Vagina (tissue), 2 donors: ENCODE measurements at places on chromosomes 4 and X.
A peak's percentile ranks its signal among the peaks of the same experiment; 100 is the strongest.

DNA sequence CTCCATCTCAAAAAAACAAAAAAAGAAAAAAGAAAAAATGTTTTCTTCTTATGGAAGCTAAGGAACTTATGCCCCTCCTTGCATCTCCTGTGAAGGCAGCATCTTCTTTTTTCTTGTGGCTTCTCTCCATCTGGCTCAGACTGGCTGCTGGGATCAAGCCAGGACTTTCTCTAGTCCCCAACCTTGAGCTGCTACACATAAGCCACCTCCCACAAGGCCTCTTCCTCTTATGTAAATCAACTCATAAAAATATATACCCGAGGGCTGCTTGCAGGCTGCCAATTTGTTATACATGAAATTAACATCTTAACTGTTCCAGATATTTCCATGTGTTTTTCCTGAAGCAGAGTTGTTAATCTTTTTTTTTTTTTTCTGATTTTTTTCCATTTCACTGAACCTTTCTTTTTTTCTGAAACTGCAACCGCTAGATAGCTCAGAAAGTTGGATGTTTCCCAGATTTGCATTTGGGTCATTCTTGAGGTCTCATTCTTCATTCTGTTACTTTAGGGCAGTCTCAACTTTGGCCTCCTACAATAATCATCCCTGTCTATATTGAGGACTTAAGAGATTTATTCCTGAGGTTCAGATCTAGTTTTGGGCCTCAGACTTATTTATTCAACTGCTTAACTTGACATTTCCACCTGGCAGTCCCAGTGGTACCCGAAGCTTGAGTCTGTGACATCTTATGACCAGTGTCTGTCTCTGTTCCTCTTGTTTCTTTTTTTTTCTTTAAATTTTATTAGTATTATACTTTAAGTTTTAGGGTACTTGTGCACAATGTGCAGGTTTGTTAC lies 10.3 kb downstream of the SNX25 start:
- no peak for DNase-seq

DNA sequence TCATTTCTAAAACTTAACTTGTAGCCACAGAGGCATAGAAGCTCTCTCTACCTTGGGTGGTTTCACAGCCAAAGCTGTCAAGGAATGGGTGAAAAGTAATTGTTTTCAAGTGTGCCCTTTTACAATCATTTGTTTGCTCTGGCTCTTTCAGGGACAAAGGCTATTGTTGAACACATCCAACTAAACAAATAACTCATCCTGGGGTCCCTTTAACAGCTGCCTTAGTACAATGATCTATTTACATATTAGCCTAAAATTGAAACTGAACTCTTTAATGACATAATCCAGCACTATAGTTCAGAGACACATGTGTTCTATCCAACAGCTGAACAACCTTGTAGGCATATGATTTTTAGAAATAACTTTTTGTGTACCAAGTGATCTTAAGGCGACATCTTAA lies 3.7 kb downstream of the HHIP start:
- no peak for DNase-seq

GRCh38 chr4:2837110-2837903 lies 6.3 kb upstream of the ADD1 start:
- peak; percentile 70 for DNase-seq

DNA sequence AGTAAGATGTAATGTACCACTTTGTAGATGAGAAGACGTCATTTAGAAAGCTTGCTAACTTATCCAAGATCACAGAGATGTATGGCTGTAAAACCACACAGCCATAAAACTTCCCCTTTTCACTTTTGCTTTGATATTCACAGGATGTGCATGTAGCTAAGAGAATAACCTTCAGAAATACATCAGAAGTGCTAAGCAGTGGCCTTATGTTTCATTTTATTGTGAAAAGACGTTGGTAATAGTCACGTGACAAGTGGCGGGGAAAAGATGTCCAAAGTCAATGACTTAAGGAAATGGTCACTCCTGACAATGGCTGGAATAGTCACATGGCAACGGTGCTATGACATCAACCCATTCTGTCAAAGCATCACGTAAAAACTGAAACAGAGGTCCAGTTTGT lies 12.9 kb upstream of the WDR17 start:
- no peak for DNase-seq

DNA sequence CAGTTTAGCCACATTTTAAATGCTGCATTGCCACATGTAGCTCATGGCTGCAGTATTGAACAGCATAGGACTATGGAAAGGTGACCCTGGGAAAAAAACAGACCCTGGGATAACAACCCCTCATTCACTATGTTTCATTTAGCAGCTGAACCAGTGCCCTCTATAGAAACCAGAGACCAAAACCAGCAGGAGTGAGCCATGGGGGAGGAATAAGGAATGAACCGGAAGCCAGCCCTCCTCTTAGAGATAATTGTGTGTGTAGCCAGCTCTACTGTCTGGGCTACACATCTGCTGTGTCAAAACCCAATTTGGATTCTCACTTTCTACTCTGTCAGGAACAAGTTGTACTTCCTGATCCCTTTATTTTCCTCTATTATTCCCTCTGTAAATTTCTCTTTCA lies 158.5 kb upstream of the S100G start:
- DNase-seq, result no peak

GRCh38 chr4:1611501-1611870 lies 72.6 kb downstream of the FAM53A start:
- DNase-seq, result no peak

DNA sequence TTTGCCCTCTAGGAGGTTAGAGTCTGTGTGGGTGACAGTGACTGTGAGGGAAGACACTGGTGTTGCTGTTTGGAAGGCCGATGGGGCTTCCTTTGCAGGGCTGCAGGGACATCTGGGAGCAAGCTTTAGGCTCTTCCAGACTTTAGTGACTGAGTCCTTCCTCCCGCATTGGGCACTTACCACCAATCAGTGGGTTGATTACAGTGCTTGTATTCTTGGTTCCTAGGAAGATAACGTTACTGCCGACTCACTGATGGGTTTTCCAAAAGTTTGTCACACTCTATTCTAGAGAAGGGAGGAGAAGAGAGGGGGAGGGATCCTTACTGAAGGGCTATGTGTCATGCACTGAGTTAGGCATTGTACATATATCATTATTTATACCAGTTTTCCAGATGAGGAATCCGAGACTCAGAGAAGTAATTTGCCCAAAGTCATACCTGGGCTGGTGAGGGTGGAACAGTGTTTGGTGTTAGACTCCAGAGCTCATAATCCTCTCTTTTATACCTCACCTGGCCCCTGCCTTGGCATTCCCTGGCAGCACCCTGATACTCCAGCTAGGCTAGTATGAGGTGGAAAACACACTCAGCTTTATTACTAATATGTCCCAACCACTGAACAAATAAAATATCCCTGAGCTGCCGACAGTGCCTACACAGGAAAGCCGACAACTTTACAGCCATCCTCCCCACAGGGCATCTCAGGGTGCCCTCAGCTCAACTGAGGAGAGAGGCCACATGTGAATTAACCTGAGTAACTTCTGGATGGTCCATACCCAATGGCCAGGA lies 3.8 kb downstream of the CHST7 start:
- no peak for DNase-seq

DNA sequence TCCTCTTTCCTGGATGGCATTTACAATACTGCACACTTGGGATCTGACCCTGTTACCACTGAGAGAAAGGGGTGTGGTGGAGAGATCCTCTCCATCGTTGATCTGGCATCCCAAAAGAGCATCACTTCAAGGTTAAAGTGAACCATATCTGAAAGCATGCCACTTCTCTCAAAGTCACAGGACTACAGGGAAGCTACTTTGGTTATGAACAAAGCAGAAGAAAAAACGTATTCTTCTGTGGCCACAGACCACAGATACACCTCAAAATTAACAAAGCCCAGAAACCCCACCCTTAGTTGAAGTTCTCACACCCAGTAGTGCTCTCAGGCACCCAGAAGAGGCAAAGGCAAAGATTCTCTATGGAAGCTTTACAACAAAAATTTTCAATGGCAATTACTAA lies 108.3 kb downstream of the JADE1 start:
- no peak for DNase-seq

DNA sequence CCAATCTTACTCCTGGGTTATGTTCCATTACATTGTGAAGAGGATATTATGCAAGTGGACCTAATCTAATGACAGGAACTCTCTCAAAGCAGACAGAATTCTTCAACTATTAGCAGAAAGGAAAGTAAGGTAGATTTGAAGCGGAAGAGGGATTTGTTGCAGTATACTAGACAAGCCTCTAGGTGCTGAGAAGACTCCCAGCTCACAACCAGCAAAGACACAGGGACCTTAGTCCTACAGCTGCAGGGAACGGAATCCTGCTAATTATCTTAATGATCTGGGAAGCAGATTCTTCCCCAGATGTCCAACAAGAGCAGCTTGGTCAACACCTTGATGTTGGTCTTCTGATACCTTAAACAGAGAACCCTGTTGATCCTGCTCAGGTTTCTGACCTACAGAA lies 73.6 kb downstream of the STK32B start:
- no peak for DNase-seq

DNA sequence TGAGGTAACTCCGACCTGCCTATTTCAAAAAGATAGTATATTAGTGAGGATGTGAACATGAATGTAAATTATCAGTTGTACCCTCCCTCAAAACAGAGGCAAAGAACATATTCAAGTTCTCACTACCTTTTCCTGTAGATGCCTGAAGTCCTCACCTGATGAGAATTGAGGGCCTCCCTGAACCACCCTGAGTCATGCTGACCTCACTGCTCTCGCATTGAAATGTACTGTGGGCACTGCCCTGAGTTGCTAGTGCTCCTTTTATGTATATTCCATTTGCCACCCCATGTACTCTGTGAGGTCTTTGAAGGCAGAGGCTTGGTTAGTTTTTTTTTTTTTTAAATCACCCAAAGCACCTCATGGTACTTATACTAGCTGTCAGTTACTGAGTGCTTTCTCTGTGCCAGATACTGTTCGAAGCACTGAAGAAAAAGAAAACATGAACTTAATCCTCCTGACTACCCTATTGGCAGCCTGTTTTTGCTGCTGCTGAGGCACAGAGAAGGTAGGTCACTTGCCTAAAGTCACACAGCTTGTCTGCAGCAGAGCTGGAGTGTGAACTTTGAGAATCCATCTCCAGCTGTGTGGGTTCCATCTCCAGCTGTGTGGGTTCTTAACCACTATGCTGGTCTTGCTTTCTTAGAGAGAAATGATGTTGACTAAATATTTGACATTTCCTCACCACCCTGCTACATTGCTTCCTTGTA lies 253.1 kb upstream of the GPC4 start:
- no peak for DNase-seq

GRCh38 chrX:111823128-111823527 lies 52.9 kb upstream of the TRPC5OS start:
- no peak for DNase-seq

GRCh38 chr4:100508691-100509090 lies 9.1 kb downstream of the EMCN start:
- DNase-seq, result no peak

DNA sequence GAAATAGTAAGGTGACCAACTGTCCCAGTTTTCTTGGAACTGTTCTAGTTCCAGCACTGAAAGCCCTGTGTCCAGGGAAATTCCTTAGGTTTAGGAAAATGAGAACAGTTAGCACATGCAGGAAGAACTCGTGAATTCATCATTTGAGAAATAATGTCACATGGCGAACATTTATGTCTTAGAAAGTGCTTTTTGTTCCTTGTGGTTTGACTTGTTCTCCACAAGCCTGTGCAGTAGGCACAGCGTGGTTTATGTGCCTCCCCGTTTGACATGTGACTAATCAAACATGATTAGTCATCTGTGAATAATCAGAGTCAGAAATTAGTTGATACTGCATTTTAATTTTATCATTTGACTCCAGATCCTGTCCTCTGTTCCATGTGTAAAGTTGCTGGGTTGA lies 556.0 kb upstream of the CPEB2 start:
- DNase-seq, result no peak

GRCh38 chr4:47814618-47815295 lies 23.1 kb downstream of the CORIN start:
- no peak for DNase-seq

DNA sequence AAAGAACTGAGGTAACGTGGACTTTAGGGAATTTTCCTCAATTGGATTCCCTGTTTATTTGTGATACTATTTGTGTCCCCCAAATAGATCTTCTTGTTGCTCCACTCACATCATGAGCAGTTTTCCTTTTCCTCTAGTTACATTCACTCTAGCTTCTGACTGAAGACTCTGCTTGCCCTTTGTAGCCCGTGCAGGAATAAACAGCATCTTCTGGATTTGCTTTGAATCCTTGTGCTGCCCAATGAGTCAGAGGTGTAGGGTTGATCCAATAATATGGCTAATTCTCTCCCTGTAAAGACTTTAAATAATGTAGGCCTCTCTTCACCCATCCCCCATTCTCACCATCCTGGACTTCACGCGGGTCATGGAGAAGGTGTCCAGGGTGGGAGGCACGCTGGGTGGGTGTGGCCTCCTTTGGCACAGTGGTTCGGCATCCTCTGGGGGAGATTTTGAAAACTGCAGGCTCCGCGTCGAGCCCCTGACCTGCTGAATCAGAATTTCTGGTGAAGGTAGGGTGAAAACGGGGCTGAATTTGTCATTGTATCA lies 9.0 kb downstream of the HAND2 start:
- no peak for DNase-seq

DNA sequence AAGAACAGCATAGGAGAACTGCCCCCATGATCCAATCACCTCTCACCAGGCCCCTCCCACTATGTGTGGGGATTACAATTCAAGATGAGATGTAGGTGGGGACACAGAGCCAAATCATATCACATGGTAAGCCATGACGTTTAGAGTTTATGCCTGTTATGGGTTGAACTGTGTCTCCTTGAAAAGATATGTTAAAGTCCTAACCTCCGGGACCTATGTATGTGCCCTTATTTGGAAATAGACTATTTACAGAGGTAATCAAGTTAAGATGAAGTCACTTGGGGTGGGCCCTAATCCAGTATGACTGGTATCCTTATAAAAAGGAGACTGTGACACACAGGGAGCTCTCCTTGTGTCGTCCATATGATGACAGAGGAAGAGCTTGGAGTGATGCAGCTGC lies 25.2 kb upstream of the SLC2A9 start:
- no peak for DNase-seq

- DNase-seq, result no peak
Measured at GRCh38 chr4:171650543-171650942, 162.7 kb upstream of the GALNTL6 start.

DNA sequence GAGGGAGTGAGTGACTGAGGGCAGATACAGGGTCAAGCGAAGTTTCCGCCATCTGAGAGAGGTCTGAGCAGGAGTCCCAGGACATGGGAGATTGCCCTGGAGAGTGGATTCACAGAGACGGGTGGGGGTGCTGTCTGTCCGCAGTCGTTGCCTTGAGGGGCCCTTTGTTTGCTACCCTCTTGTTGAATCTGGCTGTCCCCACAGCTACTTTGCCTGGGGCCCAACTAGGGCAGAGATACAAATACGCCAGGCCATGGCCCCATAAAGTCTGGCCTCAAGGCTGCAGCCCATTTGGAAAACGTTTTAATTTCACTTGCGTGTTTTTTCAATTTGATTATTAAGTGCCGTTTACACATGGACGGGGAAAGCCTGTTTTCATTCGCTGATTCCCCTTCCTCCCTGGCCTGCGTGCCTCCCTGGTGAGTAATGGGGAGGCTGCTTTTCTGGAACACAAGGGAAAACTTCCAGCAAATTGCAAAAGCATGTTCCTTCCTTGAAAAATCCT lies 134.4 kb downstream of the SMIM20 start:
- no peak for DNase-seq

GRCh38 chrX:47751670-47752069 lies 85.0 kb upstream of the ZNF81 start:
- DNase-seq, result no peak

- DNase-seq, result no peak
Measured at GRCh38 chr4:128364565-128364964, 77.0 kb upstream of the PGRMC2 start.

- no peak for DNase-seq
Measured at GRCh38 chr4:75745721-75746199, 21.4 kb downstream of the USO1 start.

- DNase-seq, result no peak
Measured at GRCh38 chr4:112509243-112510141, 6.5 kb downstream of the NEUROG2 start.
